ENCODE measurements at places on chromosomes 6 and 20.

- no peak for DNase-seq
Measured at GRCh38 chr6:89162047-89162371, 16.2 kb downstream of the PM20D2 start.

GRCh38 chr6:7901056-7901455 lies 9.5 kb downstream of the TXNDC5 start:
- no peak for DNase-seq

DNA sequence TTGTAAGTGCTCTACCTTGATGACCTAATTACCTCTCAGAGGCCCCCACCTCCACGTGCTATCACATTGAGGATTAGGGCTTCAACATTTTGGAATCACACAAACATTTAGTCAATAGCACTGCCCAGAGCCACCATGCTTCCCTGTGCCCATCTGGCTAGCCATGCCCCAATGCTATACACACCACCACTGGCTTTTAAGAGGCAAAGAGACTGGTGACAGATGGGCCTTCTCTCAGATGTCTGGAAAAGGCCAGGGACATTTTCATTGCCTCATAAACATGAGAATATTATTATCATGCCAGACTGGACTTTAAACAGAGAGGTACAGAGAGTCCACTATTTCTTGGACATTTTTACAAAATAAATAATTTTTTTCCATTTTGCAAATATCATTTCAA lies 29.8 kb downstream of the TRMT6 start:
- no peak for DNase-seq

- peak; percentile 72 for DNase-seq
Measured at GRCh38 chr6:42782689-42783176, 881 bp downstream of the BICRAL start.

GRCh38 chr20:57240581-57241362 lies 25.7 kb downstream of the BMP7 start:
- no peak for DNase-seq

- no peak for DNase-seq
Measured at GRCh38 chr6:128395188-128395587, 125.2 kb downstream of the PTPRK start.

DNA sequence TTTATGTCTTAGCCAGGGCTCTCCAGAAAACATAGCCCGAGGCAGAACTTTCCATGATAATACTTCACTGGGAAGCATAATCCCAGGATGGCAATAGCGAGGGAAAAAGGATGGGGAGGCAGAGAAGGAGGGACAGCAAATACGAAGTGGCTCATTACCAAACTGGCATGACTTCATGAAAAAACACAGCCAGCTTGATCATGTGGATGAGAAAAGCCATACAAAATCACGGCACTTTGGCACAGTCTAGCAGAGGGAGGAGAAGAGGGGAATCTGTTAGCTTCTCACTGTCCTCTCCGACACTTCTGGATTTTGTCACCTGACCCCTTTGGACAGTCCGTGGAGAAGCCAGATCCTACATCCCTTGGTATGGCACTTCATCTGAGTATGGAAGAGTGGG lies 212.5 kb upstream of the GRIK2 start:
- no peak for DNase-seq

DNA sequence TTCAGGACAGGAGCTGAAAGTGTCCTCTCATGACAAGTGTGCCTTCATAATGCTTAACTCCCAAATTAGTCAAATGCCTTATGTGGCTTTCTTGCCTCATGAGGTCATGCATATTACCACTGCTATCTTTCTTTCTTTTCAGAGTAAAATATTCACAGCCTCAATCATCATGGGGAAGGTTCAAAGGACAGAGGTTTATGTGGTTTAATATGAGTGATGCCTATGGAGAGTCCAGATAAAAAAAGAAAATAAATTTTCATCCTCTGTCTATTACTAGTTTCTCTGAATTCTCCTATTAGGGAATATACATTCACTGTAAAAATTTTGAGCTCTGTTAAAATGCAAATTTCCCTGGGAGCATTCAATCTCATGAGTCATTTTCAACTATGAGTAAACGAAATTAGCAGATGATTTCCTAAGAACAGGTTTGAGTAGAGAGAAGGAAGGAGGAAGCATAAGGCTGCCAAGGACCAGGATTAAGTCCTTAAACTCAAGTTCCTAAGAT lies 396.9 kb upstream of the ADGRB3 start:
- no peak for DNase-seq

GRCh38 chr6:89436226-89436625 lies 3.3 kb downstream of the ANKRD6 start:
- no peak for DNase-seq

DNA sequence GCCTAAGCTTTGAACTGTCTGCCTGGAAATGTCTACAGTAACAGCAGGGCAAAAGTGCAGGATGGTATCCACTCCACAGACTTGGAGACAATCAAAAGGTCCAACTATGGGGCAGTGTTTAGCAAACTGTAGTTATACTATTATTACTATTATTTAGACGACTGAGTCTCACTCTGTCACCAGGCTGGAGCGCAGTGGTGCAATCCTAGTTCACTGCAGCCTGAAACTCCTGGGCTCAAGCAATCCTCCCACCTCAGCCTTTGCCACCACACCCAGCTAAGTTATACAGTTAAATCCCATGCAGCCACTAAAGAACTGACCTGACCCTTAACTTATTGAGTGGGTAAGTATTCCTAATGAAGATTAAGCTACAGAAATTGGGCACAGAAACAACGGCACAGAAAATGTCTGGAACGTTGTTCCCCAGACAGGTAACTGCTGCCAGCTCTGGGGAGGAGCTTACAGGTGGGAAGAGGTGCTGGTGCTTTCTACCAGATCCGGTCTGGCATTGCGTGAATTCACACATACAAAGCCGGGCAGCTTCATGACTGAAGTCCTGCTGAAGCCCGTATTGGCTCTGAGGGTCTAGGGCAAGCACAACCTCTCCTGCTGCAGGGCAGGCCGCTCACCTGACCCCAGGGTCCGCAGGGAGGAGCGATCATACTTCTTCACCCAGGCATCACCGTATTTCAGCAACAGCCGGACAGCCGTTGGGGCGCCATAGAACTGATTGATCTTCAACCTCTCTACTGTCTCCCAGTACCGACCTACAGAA lies 27.0 kb upstream of the APMAP start:
- DNase-seq: no peak

- no peak for DNase-seq
Measured at GRCh38 chr6:153618371-153619322, 420.4 kb upstream of the OPRM1 start.

DNA sequence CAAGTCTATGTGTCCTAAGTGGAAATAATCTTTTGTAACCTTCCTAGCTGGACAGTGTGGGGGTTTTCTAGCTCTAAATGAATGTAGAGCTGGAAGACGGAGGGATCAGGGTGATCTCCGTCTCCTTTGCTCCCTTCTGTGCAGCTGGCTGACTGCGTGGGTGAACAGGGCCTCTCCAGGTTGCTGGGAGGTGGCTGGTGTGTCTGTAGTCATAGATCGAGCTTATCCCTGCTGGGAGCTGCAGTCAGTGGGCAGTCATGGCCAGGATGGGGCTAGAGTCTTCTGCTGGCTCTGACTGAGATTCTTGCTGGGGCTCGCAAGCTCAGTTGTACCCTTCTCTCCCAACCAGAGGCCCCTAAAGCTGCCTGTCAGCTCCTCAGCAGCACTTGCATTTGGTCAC lies 6.4 kb downstream of the SEC23B start:
- DNase-seq: no peak

GRCh38 chr6:6332811-6333244 lies 12.4 kb upstream of the F13A1 start:
- no peak for DNase-seq

DNA sequence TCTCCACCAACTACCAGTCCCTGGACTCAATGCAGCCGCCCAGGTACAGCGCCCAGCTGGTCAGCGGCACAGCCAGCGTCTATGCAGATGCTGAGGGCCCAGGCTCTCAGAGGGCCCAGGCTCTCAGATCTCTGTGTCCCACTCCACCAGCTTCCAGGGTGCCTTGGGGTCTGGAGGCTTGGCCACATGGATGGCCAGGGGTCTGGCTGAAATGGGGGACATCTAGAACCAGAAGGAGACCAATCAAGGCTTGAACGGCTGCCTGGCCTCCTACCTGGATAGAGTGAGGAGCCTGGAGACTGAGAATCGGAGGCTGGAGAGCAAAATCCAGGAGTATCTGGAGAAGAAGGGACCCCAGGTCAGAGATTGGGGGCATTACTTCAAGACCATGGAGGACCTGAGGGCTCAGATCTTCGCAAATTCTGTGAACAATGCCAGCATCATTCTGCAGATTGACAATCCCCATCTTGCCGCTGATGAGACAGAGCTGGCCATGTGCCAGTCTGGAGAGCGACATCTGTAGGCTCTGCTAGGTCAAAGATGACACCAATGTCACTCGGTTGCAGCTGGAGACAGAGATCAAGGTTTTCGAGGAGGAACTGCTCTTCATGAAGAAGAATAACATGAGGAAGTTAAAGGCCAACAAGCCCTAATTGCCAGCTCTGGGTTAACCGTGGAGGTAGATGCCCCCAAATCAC lies 44.1 kb upstream of the GRM4 start:
- no peak for DNase-seq

- DNase-seq: no peak
Measured at GRCh38 chr6:39314273-39314795, at the start of gene KCNK17. KCNK17 (minus strand) TSS chr6:39314419; CDS start chr6:39314320, 99 bp downstream.

GRCh38 chr6:12163149-12163548 lies 127.0 kb upstream of the EDN1 start:
- no peak for DNase-seq

All from 8988T (cell line).